ENCODE measurements at places on chromosomes 5 and 9.

DNA sequence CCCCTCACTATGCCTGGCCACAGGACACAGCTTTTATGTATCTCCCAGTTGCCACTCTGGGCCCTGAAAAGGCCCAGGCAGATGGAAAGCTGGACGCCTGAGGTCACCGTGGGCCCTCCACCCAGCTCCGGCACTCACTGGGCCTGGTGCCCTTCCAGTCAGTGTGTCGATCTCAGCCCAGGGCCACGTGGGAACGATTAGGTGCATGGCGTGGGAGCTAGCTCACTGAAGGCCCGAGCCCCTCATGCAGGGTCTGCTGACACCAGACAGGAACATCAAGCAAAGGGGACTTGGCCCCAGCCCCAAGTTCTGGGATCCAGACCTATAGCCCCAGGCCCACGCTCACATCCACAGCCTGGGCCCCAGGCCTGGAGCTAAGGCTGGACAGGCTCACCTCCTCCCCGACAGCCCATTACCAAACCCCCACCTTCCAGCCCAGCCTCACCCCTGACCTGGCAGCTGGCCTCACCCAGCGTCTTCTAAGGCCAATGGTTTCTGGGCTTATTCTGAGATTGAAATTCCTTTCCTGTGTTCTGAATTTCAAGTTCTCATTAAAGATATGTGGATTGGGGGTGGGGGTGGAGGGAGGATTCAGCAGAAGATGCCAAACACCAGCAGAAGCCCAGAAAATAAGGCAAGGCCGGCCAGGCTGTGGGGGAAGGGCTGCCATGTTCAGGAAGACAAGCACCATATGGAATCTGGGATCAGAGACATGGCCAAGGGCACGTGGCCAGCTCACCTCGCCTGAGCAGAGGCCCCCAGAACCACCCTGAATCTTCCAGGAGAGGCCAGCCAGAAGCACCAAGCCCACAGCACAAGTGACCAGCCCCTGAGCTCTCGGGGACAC, 74.5 kb downstream of the ADAMTS2 start:
- DNase-seq, result no peak

DNA sequence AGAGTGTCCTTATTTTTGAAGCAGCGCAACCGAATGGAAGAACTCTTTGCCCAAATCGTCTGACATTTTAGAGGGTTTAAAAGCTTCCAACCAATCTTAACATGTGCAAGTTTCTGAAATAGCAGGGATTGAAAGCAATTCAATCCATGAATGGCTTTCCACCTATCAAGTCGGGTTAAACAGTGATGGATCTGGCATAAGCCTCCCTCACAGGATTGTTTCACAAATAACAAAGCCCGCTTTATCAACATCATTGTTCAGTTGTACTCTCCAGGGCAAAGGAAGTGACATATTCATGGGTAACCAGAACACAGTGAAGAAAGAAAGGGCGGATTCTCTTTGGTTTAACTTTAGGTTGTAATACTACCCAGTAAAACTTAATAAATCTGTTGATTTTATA, 497.3 kb downstream of the MTRR start:
- no peak for DNase-seq

DNA sequence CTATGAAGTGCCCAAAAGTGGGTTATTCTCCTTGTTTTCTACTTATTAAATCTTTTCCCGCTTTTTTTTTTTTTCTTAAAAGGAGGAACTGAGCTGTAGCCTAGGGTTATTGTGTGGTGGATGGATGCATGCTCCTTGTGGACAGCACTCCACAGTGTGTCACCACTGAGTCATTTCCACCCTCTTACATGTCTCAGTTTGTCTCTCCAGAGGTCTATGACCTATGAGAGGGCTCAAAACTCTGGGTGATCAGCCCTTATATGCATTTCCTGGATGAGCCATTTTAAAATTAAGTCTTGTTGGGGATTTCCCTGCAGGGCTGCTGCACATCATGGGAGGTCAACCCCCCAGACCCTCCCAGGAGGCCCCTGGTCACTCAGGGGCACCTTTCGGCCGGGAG, 102.2 kb upstream of the MOCS2 start:
- peak; percentile 10 for DNase-seq

DNA sequence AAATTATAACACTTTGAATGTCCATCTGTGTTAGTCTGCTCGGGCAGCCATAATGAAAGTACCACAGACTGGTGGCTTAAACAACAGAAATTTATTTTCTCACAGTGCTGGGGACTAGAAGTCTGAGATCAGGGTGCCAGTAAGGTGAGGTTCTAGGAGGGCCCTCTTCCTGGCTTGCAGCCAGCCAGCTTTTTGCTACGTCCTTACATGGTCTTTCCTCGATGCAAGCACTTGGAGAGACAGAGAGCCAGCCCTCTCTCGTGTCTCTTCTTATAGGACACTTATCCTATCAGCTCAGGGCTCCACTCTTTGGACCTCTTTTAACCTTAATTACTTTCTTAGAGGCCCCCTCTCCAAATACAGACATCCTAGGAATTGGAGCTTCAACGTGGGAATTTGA, 351.8 kb downstream of the SPOCK1 start:
- no peak for DNase-seq

- no peak for DNase-seq
Observed at GRCh38 chr5:15645381-15646160, 145.6 kb downstream of the FBXL7 start.

DNA sequence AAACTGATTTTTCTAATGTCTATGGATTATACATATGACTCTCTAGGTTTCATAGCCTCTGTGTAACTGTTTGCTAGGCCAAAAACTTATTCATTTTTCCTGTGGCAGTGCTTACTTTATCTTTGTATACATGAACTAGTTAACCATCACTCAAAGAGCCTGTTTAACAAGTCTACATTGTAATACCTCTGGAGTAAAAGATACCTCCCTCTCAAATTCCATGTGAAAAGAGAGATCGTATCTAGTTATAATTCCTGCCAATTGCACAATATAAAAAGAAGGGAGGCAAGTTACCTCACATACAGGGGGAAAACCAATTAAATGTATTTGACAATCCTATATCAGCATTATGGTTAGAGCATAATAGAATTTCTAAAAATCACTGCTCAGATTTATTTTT, 271.9 kb upstream of the ST8SIA4 start:
- DNase-seq, result no peak

Data from kidney epithelial cell (primary cell).